HTR-8/SVneo (cell line): ENCODE measurements at places on chromosomes 1 and 21.

GRCh38 chr1:231272880-231273279 lies 31.9 kb downstream of the GNPAT start:
- no peak for DNase-seq

DNA sequence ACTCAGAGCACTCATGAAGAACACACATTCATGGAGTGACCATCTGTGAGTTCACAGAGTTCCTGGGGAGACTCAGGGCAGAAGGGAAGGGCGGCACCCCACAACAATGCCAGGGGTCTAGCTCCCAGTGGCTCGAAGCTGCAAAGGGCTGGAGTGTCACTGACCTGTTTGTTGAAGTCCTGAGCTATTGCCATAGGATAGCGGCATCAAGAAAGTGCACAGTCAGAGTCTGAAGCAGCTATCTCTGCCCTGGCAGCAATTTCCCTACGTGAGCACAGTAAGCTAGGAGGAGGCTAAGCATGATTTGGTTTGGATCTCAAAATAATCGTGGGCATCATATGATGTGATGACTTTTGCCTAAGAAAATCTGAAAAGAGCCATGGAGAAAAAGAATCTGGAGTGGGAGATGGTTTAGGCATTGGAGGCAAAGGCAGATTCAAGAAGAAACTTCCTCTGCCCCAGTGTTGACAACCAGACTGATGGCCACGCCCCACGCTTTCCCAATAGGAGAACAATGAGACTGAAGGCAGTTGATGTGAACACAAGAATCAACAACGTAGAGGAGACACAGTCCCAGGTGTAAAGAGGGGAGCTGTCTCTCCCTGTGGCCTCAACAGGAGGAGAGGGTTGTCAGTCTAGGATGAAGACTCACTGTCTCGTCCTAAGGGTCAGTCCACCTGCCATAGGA lies 100.0 kb upstream of the SLC25A33 start:
- no peak for DNase-seq

GRCh38 chr1:93275634-93276295 lies 69.9 kb upstream of the DR1 start:
- no peak for DNase-seq

- no peak for DNase-seq
Observed at GRCh38 chr1:109786112-109786480, 22.4 kb upstream of the EPS8L3 start.

GRCh38 chr1:145717833-145718232 lies 1.5 kb upstream of the CD160 start:
- no peak for DNase-seq

GRCh38 chr1:21754583-21754982 lies 28.4 kb downstream of the USP48 start:
- no peak for DNase-seq

GRCh38 chr1:46690931-46691421 lies 19.3 kb downstream of the TEX38 start:
- DNase-seq: no peak

GRCh38 chr1:117235863-117236465 lies 25.2 kb upstream of the VTCN1 start:
- DNase-seq: no peak

GRCh38 chr1:201409440-201409839 lies 10.3 kb upstream of the LAD1 start:
- DNase-seq: no peak
